ENCODE measurements at places on chromosomes 1 and 21. TPM values are rescaled to one million over a fixed set of nuclear protein-coding genes. Genes with fewer than 3 reads are reported as not detected.
A peak's percentile ranks its signal among the peaks of the same experiment; 100 is the strongest.

Gene CD1D
- total RNA-seq: not detected

Gene USP1
- total RNA-seq: 102 TPM

Gene PRAMEF27
- total RNA-seq: not detected

DNA sequence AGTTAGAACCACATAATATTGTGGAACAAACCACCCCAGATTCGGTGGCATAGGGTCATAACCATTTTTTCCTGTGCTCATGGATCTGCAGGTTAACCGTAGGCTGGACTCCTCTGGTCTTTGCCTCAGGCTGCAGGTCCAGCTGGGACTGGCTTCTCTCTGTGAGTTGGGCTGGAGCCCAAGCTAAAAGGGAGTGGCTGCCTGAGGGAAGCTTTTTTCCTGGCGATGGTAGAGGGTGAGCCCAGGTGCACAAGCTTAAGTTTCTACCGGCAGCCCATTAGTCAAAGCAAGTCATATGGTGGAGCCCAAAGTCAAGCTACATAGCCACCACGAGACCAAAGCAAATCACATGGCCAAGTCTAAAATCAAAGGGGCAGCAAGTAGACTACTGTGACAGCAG is 13.8 kb downstream of the EPHX4 start:
- no peaks in the 10 kb centered on the region for H3K36me3 ChIP-seq
- no peaks in the 10 kb centered on the region for H3K4me1 ChIP-seq
- DNase-seq: no peak
- no peak overlapping the region for H3K4me3 ChIP-seq
- H3K27ac ChIP-seq: no peak overlapping the region

DNA sequence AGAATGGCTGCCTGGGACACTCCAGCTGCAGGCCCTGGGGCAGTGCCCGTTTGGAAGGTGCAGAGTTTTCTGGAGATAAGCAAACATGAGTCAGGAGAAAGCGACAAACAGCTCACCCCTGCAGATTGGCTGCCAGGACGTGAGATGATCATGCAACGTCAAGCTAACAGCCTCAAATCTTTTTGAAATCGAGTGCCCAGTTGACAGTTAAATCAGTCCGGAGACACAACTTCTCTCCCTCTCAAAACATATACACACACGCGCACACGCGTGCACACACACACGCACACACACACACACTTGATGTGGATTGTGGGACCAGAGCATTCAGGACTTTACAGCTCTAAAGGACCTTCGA is 49.4 kb downstream of the TENT5C start:
- H3K4me1 ChIP-seq: peaks cover 96% of the 10 kb centered on the region
- no peak overlapping the region for H3K4me3 ChIP-seq
- no peaks in the 10 kb centered on the region for H3K27me3 ChIP-seq

DNA sequence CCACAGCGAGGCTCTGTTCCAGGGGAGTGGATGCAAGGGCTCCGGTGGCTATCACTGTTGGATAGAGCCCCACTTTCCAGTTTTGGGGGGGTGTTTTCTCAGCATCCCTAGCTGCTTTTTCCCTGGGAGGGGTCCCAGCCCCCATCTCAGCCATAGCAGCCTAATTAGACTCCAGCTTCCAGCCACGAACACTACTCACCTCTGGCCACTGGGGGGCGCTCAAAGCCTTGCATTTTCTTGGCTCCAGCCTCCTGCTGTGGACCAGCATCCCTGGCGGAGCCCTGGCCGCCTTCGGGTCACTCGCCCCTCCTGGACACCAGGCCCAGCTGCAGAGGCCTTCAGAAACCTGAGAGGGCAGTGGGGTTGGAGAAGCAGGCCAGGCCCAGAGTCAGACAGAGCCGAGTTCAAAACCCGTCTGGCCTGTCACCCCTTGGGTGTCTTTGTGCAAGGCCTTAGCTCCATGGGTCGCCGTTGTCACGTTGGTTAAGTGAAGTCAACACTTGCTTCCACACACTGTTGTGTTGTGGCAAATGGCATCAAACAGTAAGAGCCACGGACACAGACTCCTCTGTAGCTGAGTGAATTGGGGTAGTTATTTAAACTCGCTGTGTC is 93.5 kb upstream of the ACTL8 start:
- no peak overlapping the region for H3K27ac ChIP-seq
- H3K4me1 ChIP-seq: no peaks in the 10 kb centered on the region
- DNase-seq: peak; percentile 26
- no peaks in the 10 kb centered on the region for H3K27me3 ChIP-seq
- H3K36me3 ChIP-seq: no peaks in the 10 kb centered on the region

GRCh38 chr1:11918799-11919519 is 7.3 kb downstream of the KIAA2013 start:
- peaks cover 25% of the 10 kb centered on the region for H3K36me3 ChIP-seq
- H3K27ac ChIP-seq: no peak overlapping the region
- DNase-seq: no peak
- H3K4me3 ChIP-seq: no peak overlapping the region

GRCh38 chr21:35436899-35437298 is 387.8 kb upstream of the RUNX1 start:
- H3K27ac ChIP-seq: no peak overlapping the region
- H3K27me3 ChIP-seq: no peaks in the 10 kb centered on the region
- no peaks in the 10 kb centered on the region for H3K36me3 ChIP-seq
- no peak overlapping the region for H3K4me3 ChIP-seq

DNA sequence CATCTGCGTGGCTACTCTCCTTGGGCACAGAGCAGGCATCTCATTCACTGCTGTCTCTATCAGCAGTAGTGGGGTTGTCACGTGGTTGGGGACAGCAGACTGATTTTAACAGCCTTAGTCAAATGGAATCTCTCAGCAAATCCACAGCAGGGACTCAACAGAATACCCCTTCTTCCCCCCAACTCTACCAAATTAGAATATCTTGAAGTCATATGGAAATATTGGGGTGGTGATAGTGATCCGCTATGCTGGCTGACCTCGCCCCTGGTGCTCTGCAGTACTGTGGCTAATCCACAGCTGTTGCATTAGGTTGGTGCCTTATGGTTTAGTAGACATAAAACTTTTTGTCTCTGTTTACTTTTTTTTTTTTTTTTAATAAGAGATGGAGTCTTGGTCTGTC is 23.9 kb downstream of the HHAT start:
- no peak for DNase-seq
- no peak overlapping the region for H3K27ac ChIP-seq
- no peaks in the 10 kb centered on the region for H3K36me3 ChIP-seq
- no peaks in the 10 kb centered on the region for H3K27me3 ChIP-seq
- H3K4me3 ChIP-seq: no peak overlapping the region

DNA sequence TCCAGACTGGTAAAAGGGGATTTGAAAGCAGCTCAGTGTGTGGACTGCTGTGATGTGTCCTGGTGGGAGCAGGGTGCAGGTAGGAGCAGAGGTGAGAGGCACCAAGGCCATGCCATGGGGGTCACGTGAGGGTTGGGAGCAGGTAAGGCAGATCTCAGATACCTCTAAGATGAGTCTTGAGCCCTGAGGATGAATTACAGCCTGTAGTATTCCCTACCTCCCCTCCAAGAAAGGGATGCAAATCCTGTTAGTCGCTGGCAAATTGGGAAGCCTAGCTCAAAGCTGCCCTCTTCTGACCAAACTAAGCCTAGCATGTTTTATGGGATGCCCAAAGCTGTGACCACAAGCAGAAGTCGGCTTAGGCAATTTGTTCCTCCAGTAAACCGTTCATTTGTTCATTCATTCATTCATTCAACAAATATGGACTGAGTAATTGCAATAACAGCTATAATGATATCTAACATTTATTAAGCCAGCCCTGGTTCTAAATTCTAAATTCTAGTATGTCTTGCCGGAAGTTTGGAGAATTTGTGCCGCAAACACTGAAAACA is 3.9 kb upstream of the NUAK2 start:
- H3K4me1 ChIP-seq: peaks cover 19% of the 10 kb centered on the region
- H3K36me3 ChIP-seq: no peaks in the 10 kb centered on the region
- H3K4me3 ChIP-seq: no peak overlapping the region
- peaks cover 8% of the 10 kb centered on the region for H3K27me3 ChIP-seq
- no peak overlapping the region for H3K27ac ChIP-seq
- peak; percentile 50 for DNase-seq

- peaks cover 17% of the 10 kb centered on the region for H3K4me1 ChIP-seq
- H3K36me3 ChIP-seq: no peaks in the 10 kb centered on the region
- no peak overlapping the region for H3K27ac ChIP-seq
- no peak for DNase-seq
- H3K4me3 ChIP-seq: no peak overlapping the region
Observed at GRCh38 chr1:230185076-230186001, 118.3 kb downstream of the GALNT2 start.

GRCh38 chr1:43134068-43134467 is 38.0 kb downstream of the EBNA1BP2 start:
- peaks cover 5% of the 10 kb centered on the region for H3K27me3 ChIP-seq
- DNase-seq: no peak
- no peaks in the 10 kb centered on the region for H3K4me1 ChIP-seq

DNA sequence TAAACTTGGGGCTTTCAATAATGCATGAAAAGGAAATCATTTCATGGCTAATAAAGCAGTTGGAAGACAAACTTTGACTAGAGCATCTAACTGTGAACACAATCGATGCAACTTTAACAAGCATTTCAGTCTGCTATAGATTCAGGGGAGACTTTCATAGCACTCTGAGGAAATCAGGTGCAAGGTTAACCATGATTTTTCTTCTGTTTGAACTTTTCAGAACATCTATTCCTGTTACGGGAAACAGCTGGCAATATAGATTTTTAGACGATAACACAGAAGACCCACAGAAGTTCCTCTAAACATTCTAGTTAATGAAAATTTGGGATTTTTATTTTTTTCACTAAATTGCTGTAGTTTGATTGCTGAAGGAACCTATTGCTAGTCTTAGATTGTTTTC is 177.3 kb downstream of the TRIM33 start:
- H3K4me1 ChIP-seq: peaks cover 60% of the 10 kb centered on the region
- H3K36me3 ChIP-seq: no peaks in the 10 kb centered on the region
- no peak overlapping the region for H3K27ac ChIP-seq
- no peak for DNase-seq
- no peaks in the 10 kb centered on the region for H3K27me3 ChIP-seq

DNA sequence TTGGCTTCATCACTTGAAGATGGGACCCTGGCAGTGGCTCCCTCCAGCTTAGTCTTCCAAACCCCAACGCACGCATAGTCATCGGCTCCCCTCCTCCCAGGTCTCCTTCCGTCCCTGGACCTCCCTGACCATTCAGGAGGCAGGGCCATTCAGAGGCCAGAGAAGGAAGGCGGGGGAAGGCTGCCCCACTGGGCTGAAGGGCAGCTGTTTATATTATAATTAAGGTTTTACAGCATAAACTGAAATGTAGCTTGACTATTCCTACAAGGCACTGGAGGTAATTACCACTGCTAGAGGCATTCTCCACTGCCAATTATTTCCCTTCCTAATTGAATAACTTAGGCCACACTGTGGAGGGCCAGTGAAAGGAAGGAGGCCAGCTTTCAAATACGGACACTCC is 170.6 kb upstream of the PROX1 start:
- H3K27ac ChIP-seq: no peak overlapping the region
- H3K36me3 ChIP-seq: no peaks in the 10 kb centered on the region
- no peak for DNase-seq
- no peaks in the 10 kb centered on the region for H3K4me1 ChIP-seq
- H3K27me3 ChIP-seq: no peaks in the 10 kb centered on the region
- no peak overlapping the region for H3K4me3 ChIP-seq

GRCh38 chr1:113391649-113392271 is 1.4 kb downstream of the MAGI3 start:
- no peaks in the 10 kb centered on the region for H3K27me3 ChIP-seq
- peak overlapping the region; percentile 41 for H3K27ac ChIP-seq
- peak; percentile 29 for DNase-seq
- peaks cover 23% of the 10 kb centered on the region for H3K4me1 ChIP-seq
- H3K4me3 ChIP-seq: peak overlapping the region; percentile 71

GRCh38 chr21:31255036-31255435 is 89.0 kb downstream of the TIAM1 start:
- H3K27me3 ChIP-seq: no peaks in the 10 kb centered on the region
- H3K27ac ChIP-seq: no peak overlapping the region
- no peak overlapping the region for H3K4me3 ChIP-seq
- no peaks in the 10 kb centered on the region for H3K36me3 ChIP-seq
